Hindlimb muscle (tissue), 1 donor: ENCODE measurements at places on chromosomes 4 and X. TPM values are rescaled to one million over a fixed set of nuclear protein-coding genes. Genes with fewer than 3 reads are reported as not detected.

Gene LDB2
- 41.2 TPM for polyA plus RNA-seq

Gene RTL9
- 1.9 TPM for polyA plus RNA-seq

- DNase-seq, result no peak
Measured at GRCh38 chrX:68835468-68835867, 6.6 kb downstream of the EFNB1 start.

GRCh38 chrX:17768997-17769396 lies 31.7 kb downstream of the SCML1 start:
- no peak for DNase-seq

GRCh38 chr4:129897111-129897510 lies 801.2 kb downstream of the C4orf33 start:
- no peak for DNase-seq

DNA sequence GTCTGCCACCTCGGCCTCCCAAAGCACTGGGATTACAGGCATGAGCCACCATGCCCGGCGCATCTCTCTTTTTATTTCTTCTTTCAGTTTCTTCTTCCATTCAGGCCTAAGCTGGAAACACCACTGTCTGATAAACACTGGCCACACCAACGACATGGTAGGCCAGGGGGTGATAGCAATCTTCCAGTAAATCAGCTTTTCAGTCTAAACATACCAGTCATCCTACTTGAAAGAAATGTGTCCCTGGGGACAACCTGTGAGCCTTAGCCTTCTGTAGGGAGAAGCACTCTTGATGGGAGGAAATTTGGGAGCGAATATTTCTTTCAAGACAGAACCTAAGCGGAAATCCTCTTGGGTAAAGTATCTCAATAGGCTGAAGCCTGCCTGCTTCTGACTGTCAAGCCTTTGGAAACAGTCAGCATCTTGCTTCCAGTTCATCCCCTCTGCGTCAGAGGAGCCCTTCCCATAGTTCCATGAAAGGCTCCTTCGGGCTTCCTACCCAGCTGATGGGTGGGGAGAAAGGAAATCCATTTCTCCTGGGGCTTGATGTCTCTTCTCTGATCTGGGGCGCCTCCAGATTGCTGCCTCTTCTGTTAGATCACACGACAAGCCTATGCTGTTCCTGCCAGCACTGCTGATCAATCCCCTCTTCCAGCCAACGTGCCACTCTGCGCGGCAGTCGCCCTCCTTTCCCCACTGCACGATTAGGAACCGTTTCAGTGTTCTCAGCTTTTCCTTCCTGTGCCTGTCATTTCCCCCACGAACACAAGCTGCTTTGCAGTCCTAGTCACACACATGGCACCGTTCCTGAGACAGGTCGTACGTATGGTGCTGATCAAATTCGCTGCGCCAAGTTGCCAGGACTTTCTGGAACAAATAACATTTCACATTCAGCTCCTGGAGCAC lies 49.5 kb upstream of the CBR4 start:
- DNase-seq, result peak; percentile 43

- DNase-seq, result no peak
Measured at GRCh38 chrX:65706041-65706828, 38.8 kb downstream of the MSN start.

GRCh38 chrX:24694825-24695224 lies 1.1 kb downstream of the POLA1 start:
- DNase-seq, result no peak

- no peak for DNase-seq
Measured at GRCh38 chr4:17921451-17921850, 100.1 kb downstream of the LCORL start.

DNA sequence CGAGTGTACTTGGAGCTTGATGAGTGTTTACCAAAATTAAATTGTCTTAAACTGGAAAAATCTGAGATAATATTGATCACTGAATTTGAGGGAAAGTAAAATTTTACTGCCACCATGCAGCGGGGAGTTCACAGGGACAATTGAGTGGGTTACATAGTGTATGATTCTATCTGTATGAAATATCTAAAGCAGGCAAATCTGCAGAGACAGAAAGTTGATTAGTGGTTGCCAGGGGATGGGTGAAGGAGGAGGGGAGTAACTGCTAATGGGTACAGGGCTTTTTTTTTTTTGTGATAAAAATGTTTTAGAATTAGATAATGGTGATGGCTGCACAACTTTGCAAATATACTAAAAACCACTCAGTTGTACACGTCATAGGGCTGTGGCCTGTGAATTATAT lies 35.4 kb upstream of the PDLIM3 start:
- DNase-seq, result no peak

DNA sequence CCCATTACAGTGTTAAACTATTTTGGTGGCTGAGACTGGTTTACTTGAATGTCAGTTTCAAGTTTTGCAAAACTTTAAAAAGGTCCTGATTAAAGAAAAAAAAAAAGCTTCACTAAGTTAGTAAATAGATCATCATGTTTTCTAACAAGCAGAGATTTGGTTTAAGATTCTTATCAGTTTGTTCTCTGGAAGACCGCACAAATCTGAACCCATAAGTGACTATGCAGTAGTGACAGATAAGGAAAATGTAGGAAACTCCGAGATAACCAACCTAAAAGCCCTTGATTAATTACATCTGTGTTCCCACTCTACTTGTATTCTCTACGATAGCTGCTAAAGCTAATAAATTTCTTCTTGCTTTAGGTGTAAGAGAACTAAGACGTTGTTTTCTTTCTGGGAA lies 1799.8 kb upstream of the ADGRL3 start:
- DNase-seq, result no peak
